ENCODE measurements at places on chromosomes 2 and 18.

DNA sequence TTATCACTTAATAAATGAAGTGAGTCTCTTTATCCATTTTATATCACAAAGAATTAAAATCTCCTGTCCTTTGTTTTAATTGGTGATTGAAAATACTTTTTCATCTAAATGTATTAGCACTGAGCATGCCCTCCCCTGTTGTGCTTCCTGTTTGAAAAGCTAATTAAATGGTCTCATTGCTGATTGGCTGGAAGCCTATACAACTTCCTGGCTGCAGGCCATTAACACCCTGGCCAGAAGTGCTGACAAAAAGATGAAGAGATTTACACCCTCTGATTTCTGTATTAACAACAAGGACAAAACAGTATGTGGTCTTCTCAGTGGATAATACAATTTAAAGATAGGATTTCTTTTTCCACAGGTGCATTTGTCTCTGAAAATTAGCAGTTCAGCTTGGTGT lies 548.0 kb downstream of the DCC start:
- no peaks in the 10 kb centered on the region for H3K36me3 ChIP-seq
- H3K4me3 ChIP-seq = no peak overlapping the region
- H3K4me1 ChIP-seq = no peaks in the 10 kb centered on the region
- no peaks in the 10 kb centered on the region for H3K27me3 ChIP-seq

GRCh38 chr2:19409046-19409445 lies 50.6 kb upstream of the OSR1 start:
- no peak overlapping the region for H3K27ac ChIP-seq
- H3K4me1 ChIP-seq = no peaks in the 10 kb centered on the region
- DNase-seq = no peak

DNA sequence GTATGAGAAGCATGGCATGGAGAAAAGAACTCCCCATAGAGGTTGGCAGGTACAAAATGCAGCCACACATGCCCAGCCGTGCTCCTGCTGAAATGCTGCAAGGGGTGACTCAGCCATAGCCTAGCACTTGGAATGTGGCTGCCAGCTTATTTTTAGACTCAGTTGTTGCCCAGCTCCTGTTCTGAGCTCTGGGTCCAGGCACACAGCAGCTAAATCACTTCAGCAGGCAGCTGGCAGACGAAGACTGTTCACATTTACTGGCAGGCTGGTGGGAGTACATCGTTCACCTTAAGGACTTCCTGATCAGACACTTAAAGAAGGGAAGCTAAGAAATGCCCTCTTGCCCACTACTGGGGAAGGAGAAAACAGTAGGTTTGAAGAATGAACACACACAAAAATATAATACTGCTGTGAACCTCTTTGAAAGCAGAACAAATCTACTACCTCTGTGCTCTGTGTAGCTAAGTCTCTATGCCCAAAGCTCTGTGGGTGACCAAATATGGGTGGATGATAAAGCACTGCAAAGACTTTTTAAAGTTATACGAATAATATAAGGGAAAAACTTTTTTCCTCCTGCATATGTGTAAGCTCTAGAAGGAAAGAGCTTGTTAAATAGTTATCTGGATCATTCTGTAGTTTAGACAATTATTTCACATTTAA lies 146.1 kb downstream of the LNPK start:
- H3K27me3 ChIP-seq = no peaks in the 10 kb centered on the region
- H3K4me1 ChIP-seq = no peaks in the 10 kb centered on the region
- H3K36me3 ChIP-seq = no peaks in the 10 kb centered on the region
- DNase-seq = no peak

DNA sequence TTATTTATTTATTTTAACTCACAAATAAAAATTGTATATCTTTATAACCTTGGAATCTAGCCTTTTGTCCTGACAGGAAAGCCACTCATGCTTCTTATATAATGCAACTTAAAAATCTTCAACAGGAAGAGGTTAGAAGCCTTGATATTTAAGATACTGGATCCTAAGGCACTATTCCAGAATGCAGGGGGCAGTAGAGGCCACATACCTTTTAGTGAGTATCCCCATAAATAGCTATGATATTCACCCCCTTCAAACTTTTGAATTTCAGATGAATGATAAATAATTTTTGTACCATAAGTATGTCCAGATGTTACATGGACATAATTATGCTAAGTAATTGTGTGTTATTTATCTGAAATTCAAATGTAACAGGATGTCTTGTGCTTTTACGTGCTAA lies 592.7 kb upstream of the VRK2 start:
- H3K27ac ChIP-seq = no peak overlapping the region
- no peaks in the 10 kb centered on the region for H3K4me1 ChIP-seq
- no peak overlapping the region for H3K4me3 ChIP-seq

DNA sequence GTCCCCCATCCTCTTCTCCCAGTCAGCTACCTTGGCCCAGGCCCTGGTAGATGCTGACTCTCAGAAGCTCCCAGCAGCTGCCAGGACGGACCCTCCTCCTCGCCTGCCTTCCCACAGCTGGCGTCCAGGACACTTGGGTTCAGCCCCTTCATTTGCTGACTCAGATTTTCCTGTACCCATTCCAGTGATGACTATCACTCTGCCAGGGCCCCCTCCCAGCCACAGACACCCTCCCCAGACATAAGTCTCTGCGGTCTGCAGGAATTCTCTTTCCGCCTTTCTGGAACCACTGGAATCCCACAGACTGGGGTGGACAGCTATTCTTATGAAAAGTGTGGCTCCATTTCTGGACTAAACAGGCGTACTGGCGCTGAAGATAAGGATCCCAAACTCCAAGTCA lies 260.3 kb upstream of the EPAS1 start:
- no peak for DNase-seq
- H3K4me3 ChIP-seq = no peak overlapping the region
- no peak overlapping the region for H3K27ac ChIP-seq
- peaks cover 4% of the 10 kb centered on the region for H3K4me1 ChIP-seq
- no peaks in the 10 kb centered on the region for H3K27me3 ChIP-seq

- peak overlapping the region; percentile 75 for H3K4me3 ChIP-seq
- H3K27ac ChIP-seq = peak overlapping the region; percentile 87
- H3K36me3 ChIP-seq = peaks cover 5% of the 10 kb centered on the region
- peaks cover 16% of the 10 kb centered on the region for H3K4me1 ChIP-seq
- no peak for DNase-seq
- no peaks in the 10 kb centered on the region for H3K27me3 ChIP-seq
Measured at GRCh38 chr18:51194604-51195003, 2.9 kb downstream of the MEX3C start.

- H3K27me3 ChIP-seq = no peaks in the 10 kb centered on the region
- H3K36me3 ChIP-seq = no peaks in the 10 kb centered on the region
- DNase-seq = no peak
- no peak overlapping the region for H3K4me3 ChIP-seq
- no peaks in the 10 kb centered on the region for H3K4me1 ChIP-seq
- H3K27ac ChIP-seq = no peak overlapping the region
Measured at GRCh38 chr2:134287323-134287722, 33.5 kb downstream of the MGAT5 start.

GRCh38 chr18:76487782-76488181 lies 7.3 kb downstream of the ZNF516 start:
- no peak overlapping the region for H3K27ac ChIP-seq
- H3K4me3 ChIP-seq = no peak overlapping the region
- H3K27me3 ChIP-seq = no peaks in the 10 kb centered on the region

- H3K27me3 ChIP-seq = no peaks in the 10 kb centered on the region
- no peaks in the 10 kb centered on the region for H3K36me3 ChIP-seq
Measured at GRCh38 chr2:174794851-174795374, 30.6 kb upstream of the CHRNA1 start.

DNA sequence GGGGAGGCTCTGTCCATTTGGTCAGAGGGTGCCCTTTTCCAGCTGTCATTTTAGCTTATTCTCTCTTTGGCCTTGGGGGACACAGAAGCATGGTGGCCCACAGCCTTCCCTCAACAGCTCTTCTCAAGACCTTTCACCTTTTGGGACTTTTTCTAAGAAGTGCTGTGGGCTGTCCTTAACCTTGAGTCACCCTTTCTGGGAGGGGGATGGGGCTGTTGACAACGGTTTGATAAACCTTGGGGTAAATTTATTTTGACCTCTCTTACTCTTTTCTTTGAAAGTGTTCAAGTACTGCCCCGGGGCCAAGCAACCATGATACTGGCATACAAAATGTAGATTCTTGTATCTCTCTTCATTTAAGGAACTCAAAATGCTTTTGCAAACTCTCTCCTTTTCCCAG lies 13.7 kb downstream of the IGFBP5 start:
- H3K27ac ChIP-seq = no peak overlapping the region
- no peak for DNase-seq
- H3K27me3 ChIP-seq = peaks cover under 1% of the 10 kb centered on the region
- H3K4me1 ChIP-seq = no peaks in the 10 kb centered on the region
- peaks cover 15% of the 10 kb centered on the region for H3K36me3 ChIP-seq

- H3K36me3 ChIP-seq = no peaks in the 10 kb centered on the region
- H3K27ac ChIP-seq = no peak overlapping the region
- no peaks in the 10 kb centered on the region for H3K4me1 ChIP-seq
Measured at GRCh38 chr2:30365201-30365600, 81.8 kb upstream of the LCLAT1 start.

- no peaks in the 10 kb centered on the region for H3K36me3 ChIP-seq
- H3K27me3 ChIP-seq = peaks cover 9% of the 10 kb centered on the region
- no peaks in the 10 kb centered on the region for H3K4me1 ChIP-seq
- no peak for DNase-seq
- no peak overlapping the region for H3K27ac ChIP-seq
- H3K4me3 ChIP-seq = no peak overlapping the region
Measured at GRCh38 chr2:74597410-74597809, 42.9 kb downstream of the DOK1 start.

- H3K27me3 ChIP-seq = peaks cover 3% of the 10 kb centered on the region
- H3K27ac ChIP-seq = no peak overlapping the region
- H3K4me3 ChIP-seq = no peak overlapping the region
- H3K4me1 ChIP-seq = peaks cover 10% of the 10 kb centered on the region
Measured at GRCh38 chr2:230984393-230985220, 11.3 kb upstream of the SPATA3 start.

DNA sequence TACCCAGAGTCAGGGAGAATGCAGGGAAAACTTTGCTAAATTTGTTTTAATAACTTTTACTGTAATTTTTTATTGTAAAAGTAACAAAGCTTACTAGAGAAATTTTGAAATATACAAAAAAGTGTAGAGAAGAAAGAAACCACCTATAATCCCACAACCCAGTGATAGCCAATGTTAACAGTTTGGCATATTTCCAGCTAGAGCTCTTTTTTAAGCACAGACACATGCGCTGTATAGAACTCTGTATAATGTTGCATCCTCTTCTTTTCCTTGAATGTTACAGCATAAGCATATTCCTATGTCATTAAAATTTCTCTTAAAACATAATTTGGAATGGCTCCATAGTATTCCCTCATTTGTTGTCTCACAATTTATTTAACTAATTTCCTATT lies 37.4 kb upstream of the EPAS1 start:
- no peak overlapping the region for H3K4me3 ChIP-seq
- H3K27me3 ChIP-seq = no peaks in the 10 kb centered on the region
- no peaks in the 10 kb centered on the region for H3K36me3 ChIP-seq
- DNase-seq = no peak
- H3K27ac ChIP-seq = no peak overlapping the region
- no peaks in the 10 kb centered on the region for H3K4me1 ChIP-seq

GRCh38 chr2:1847846-1848598 lies 103.7 kb upstream of the PXDN start:
- DNase-seq = no peak
- H3K36me3 ChIP-seq = no peaks in the 10 kb centered on the region
- no peak overlapping the region for H3K27ac ChIP-seq
- no peak overlapping the region for H3K4me3 ChIP-seq

DNA sequence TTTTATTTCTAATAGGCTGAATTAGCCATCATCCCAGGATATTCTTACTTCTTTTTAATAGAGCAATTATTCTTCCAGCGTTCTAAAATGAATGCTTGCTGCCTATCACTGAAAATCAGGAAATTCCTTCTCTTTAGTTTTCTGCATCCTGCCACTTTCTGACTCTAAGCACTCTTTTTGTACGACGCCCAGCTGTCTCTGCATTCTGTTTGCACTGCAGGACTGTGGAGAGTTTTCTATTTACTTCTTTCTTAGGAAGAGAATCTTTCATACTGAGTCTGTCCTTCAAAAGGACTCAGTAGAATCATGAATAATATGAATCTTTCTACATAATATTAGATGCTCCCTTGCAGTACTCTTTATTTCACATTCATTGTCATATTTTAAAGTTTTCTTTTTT lies 360.4 kb upstream of the DSEL start:
- H3K4me3 ChIP-seq = no peak overlapping the region
- H3K27me3 ChIP-seq = no peaks in the 10 kb centered on the region
- no peaks in the 10 kb centered on the region for H3K4me1 ChIP-seq

DNA sequence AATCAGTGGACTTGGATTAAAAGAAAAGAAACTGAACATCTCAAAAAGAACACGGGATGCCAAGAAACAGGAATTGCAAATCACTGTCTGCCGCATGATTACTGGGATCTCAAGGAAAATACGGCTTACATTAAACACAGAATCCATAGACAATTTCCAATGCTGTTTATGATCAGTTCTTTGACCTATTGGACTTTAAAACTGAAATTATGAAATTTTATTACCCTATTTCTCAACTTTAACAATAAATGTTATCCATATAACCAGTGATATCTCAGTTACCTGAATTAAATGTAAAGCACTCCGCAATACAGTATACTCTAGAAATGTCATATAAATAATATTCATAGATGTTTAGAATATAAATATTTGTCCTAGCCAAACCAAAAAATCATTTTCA lies 1556.9 kb upstream of the NXPH2 start:
- H3K4me1 ChIP-seq = peaks cover 7% of the 10 kb centered on the region
- DNase-seq = peak; percentile 79
- H3K27ac ChIP-seq = peak overlapping the region; percentile 60
- no peak overlapping the region for H3K4me3 ChIP-seq
- H3K36me3 ChIP-seq = no peaks in the 10 kb centered on the region
- H3K27me3 ChIP-seq = no peaks in the 10 kb centered on the region

DNA sequence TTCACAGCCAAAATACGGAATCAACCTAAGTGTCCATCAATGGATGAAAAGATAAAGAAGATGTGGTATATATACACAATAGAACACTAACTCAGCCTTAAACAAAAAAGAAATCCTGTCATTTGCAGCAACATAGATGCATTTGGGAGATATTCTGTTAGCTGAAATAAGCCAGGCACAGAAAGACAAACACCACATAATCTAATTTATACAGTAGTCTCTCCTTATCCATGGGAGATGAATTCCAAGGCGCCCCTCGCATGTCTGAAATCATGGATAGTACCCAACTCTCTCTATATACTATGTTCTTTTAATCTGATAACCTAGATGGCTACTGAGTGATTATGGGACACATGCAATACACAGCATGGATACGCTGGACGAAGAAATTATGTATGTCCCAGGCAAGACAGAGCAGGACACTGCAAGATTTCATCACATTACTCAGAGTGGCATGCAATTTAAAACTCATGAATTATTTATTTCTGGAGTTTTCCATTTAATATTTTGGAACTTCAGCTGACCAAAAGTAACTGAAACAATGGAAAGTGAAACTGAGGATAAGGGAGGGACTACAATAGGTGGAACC lies 39.5 kb downstream of the ORC4 start:
- H3K27me3 ChIP-seq = no peaks in the 10 kb centered on the region
- no peak overlapping the region for H3K4me3 ChIP-seq
- H3K27ac ChIP-seq = no peak overlapping the region
